ENCODE measurements at places on chromosomes 6 and 20.

DNA sequence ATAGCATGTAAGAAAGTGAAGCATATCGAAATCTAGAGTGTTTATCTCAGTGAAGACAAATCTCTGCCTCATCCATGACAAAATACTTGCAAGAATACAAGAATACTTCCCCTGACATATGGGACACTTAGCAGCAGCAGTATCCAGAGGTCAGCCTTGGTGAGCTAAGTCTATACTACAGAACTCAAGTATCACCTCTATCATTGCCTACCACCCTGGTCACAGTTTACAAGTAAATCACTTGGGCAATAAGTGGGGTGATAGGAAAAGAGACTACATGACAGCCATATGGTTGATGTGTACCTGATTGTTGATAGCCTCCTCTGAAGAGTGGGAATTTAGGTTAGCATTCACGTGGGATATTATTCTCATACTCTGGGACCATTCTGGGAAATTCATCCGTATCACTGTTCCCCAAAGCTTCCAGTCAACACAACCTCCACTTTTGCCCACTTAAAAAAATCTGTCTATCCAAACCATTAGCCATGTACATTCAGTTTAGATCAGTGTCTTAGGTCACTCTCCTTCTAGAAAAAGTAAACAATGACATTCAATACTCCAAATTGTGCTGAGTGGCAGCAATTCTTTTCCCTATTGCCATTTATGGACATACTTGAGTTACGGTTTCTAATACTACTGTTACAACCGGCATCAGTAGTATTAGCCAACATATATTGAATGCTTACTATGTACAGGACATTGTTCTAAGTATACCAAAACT, 118.2 kb upstream of the PRSS16 start:
- DNase-seq: no peak
- no peaks in the 10 kb centered on the region for H3K36me3 ChIP-seq
- no peak overlapping the region for H3K27ac ChIP-seq
- no peaks in the 10 kb centered on the region for H3K27me3 ChIP-seq

DNA sequence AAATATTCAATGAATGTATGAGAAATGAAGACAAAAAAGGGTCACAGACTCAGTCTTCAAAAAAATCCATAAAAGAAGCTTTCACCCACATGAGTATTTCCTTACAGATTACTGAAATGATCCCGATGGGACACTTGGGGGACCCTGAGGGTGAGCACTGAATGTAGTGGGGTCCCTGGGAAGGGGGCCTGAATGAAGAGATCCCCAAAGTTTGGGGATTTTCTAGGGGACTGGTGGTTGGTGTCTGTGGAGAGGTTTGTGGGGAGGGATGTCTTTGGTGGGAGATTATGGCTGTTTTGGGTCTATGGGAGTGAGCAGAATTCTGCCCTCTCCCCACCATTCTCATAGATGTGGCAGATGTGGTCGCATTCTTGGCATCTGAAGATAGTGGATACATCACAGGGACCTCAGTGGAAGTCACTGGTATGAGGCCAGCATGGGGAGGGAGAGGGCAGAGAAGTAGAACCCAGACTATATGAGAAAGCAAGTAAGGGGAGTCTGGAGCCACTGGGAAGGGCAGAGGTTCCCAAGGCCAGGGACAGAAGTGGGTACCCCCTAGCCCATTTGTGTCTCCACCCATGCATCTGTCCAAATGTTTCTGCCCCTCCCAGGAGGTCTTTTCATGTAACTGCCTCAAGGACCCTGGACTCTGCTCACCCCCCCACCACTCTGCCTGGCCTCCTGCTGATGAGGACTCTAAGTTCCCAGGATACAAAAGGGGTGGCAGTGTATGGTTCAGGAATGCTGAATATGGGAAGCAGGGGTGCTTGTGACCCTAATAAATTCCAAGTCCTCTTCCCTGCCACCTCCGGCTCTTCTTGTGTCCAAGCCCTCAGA, 1.8 kb downstream of the HSD17B8 start:
- DNase-seq: no peak
- H3K27ac ChIP-seq: peak overlapping the region; percentile 95
- H3K36me3 ChIP-seq: peaks cover 46% of the 10 kb centered on the region
- peaks cover 68% of the 10 kb centered on the region for H3K4me1 ChIP-seq

GRCh38 chr6:126888727-126889725, 229.4 kb upstream of the RSPO3 start:
- no peak for DNase-seq
- H3K4me3 ChIP-seq: no peak overlapping the region
- no peaks in the 10 kb centered on the region for H3K36me3 ChIP-seq
- H3K4me1 ChIP-seq: no peaks in the 10 kb centered on the region
- H3K27ac ChIP-seq: no peak overlapping the region

GRCh38 chr6:111382476-111383294, 100.3 kb downstream of the REV3L start:
- H3K36me3 ChIP-seq: peaks cover 29% of the 10 kb centered on the region
- no peaks in the 10 kb centered on the region for H3K4me1 ChIP-seq
- DNase-seq: no peak
- peak overlapping the region; percentile 22 for H3K27ac ChIP-seq

- H3K27ac ChIP-seq: no peak overlapping the region
- peaks cover 37% of the 10 kb centered on the region for H3K36me3 ChIP-seq
- no peak for DNase-seq
- no peaks in the 10 kb centered on the region for H3K27me3 ChIP-seq
Measured at GRCh38 chr20:36614781-36615557, 9.4 kb downstream of the RAB5IF start.

DNA sequence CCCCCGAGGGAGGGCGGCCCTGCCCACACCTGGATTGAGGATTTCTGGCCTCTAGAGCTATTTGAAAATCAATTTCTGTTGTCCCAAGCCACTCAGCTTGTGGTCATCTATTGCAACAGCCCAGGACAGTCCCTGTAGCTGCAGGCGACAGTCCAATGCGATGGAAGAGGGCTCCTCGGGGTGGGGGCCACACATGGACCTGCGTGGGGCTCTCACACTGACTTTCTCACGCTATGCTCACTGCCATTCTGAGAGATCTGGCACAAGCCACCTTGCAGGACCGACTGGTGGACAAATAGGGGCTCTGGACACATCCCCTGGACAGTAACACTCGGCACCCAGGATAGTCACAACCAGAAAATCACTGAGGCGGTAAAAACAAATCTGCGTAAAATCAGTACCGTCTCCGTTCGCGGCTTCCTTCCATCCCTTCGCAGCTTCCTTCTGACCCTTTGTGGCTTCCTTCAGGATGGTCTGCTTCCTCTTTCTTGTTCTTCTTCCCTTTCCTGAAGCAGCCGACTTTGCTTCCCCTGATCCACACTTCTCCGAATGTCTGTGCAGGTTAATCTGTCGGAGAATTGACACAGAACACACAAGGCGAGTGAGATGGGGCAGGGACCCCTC, 21.8 kb downstream of the CTCFL start:
- H3K36me3 ChIP-seq: no peaks in the 10 kb centered on the region
- H3K27me3 ChIP-seq: peaks cover 35% of the 10 kb centered on the region
- H3K4me1 ChIP-seq: peaks cover 11% of the 10 kb centered on the region
- no peak overlapping the region for H3K27ac ChIP-seq
- H3K4me3 ChIP-seq: no peak overlapping the region

GRCh38 chr6:3355358-3356055, 96.8 kb downstream of the PSMG4 start:
- peak overlapping the region; percentile 72 for H3K4me3 ChIP-seq
- H3K27ac ChIP-seq: peak overlapping the region; percentile 85
- H3K36me3 ChIP-seq: no peaks in the 10 kb centered on the region
- peaks cover 2% of the 10 kb centered on the region for H3K27me3 ChIP-seq

GRCh38 chr20:34062570-34063482, 49.2 kb downstream of the EIF2S2 start:
- peak overlapping the region; percentile 50 for H3K27ac ChIP-seq
- no peak for DNase-seq
- no peak overlapping the region for H3K4me3 ChIP-seq
- H3K36me3 ChIP-seq: peaks cover 5% of the 10 kb centered on the region
- peaks cover 39% of the 10 kb centered on the region for H3K4me1 ChIP-seq

- H3K4me1 ChIP-seq: peaks cover 44% of the 10 kb centered on the region
- no peaks in the 10 kb centered on the region for H3K36me3 ChIP-seq
- H3K4me3 ChIP-seq: peak overlapping the region; percentile 76
- no peak for DNase-seq
- no peak overlapping the region for H3K27ac ChIP-seq
- no peaks in the 10 kb centered on the region for H3K27me3 ChIP-seq
Measured at GRCh38 chr6:27758491-27758890, 153.7 kb downstream of the OR2B2 start.

- H3K36me3 ChIP-seq: no peaks in the 10 kb centered on the region
- peaks cover 2% of the 10 kb centered on the region for H3K4me1 ChIP-seq
- H3K27ac ChIP-seq: no peak overlapping the region
- H3K27me3 ChIP-seq: peaks cover 45% of the 10 kb centered on the region
- no peak for DNase-seq
- no peak overlapping the region for H3K4me3 ChIP-seq
Measured at GRCh38 chr20:19756761-19757486, 1.1 kb upstream of the RIN2 start.

DNA sequence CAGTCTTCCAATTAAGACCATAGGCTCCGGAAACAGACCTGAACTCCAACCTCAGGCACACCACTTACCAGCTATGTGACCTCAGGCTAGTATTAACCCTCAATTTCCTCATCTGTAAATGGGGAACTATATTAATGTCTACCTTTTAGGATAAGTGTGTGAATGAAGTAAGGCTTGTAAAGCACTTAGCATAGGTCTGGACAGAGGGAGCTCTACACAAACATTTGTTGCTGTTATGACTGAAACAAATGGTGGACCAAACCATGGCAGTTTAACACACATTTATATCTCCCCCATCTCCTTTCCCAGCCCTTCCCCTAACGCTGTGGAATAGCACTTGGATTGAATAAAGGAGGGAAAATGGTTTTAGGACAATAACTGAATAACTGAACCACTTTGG, 48.7 kb downstream of the TSHZ2 start:
- H3K36me3 ChIP-seq: peaks cover 5% of the 10 kb centered on the region
- H3K27ac ChIP-seq: no peak overlapping the region
- peaks cover 1% of the 10 kb centered on the region for H3K27me3 ChIP-seq
- DNase-seq: no peak
- no peak overlapping the region for H3K4me3 ChIP-seq
- peaks cover 35% of the 10 kb centered on the region for H3K4me1 ChIP-seq

- H3K27ac ChIP-seq: no peak overlapping the region
- no peaks in the 10 kb centered on the region for H3K4me1 ChIP-seq
- H3K36me3 ChIP-seq: no peaks in the 10 kb centered on the region
- DNase-seq: no peak
- H3K4me3 ChIP-seq: no peak overlapping the region
Measured at GRCh38 chr6:115078555-115078954, 735.7 kb upstream of the HS3ST5 start.

DNA sequence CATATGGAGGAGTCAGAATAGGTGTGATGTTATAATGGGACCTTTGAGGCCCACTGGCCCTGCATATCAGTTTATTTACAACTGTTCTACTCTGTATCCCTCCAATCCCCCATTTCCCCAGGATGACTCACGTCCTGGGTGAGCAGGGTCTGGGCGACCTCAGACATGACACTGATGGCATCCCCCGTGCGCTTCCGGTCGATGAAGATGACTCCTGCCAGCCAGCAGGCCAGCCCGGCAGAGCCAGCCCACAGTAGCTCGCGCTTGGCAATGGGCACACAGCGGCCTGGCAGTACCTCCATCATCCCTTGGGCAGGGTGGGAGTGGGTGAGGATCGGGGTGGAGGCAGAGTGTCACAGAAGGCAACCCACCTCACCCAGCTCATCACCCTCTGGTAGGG, 5.6 kb downstream of the AGPAT1 start:
- no peak for DNase-seq
- H3K4me3 ChIP-seq: no peak overlapping the region
- no peaks in the 10 kb centered on the region for H3K27me3 ChIP-seq
- H3K27ac ChIP-seq: peak overlapping the region; percentile 20
- H3K36me3 ChIP-seq: peaks cover 15% of the 10 kb centered on the region

DNA sequence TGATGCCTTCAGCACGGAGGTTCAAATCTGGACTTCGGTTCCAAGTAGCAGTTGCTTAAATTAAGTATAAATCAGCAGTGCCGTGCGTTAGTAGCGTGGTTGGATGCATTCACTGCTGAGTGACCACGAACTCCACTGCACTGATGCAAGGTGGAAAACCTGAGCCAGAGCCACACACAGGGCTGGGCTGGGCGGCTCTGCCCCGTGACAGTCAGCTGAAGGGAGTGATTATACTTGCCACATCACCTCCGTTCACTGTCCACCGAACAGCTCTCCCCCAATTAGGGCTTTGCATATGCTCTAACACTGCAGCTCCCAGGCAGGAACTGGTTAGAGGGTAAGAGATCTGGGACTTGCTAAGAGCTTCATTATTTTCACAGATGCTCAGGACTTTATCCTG, 22.2 kb downstream of the PPP1R3G start:
- no peaks in the 10 kb centered on the region for H3K4me1 ChIP-seq
- no peaks in the 10 kb centered on the region for H3K27me3 ChIP-seq
- H3K4me3 ChIP-seq: no peak overlapping the region
- no peak overlapping the region for H3K27ac ChIP-seq

DNA sequence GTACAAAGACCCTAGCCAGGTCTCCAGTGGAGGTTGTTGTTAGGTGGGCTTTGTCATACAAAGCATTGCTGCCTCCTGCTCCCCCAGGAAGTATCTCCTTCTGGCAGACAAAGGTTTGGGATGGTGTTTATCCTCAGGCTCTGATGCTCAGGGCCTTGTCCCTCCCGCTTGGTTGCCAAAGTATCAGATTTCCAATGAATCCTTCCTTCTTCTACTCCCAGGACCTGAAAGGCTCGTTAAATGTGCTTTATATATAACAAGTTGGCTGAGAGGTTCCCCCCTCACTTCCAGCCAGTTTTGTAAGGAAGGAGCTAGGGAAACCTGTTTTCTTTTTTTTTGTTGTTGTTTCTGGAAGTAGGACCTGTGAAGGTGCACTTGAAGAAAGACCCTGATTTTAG, 14.4 kb downstream of the PTK7 start:
- no peaks in the 10 kb centered on the region for H3K27me3 ChIP-seq
- H3K4me1 ChIP-seq: peaks cover 18% of the 10 kb centered on the region
- H3K4me3 ChIP-seq: no peak overlapping the region
- DNase-seq: no peak

- no peaks in the 10 kb centered on the region for H3K36me3 ChIP-seq
- no peak for DNase-seq
Measured at GRCh38 chr20:63331741-63332400, 29.3 kb downstream of the CHRNA4 start.

DNA sequence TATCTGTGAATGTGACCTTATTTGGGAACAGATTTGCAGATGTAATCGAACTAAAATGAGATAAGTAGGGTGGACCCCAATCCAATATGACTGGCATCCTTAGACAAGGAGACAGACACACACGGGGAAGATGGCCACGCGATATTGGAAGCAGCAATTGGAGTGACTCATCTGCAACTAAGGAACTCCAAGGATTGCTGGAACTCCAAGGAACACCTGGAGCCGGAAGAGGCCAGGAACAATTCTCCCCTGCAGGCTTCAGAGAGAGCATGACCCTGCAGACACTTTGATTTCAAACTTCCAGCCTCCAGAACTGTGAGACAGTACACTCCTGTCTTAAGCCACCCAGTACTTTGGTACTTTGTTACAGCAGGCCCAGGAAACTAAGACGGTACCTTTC, 19.5 kb upstream of the CNKSR3 start:
- no peak overlapping the region for H3K27ac ChIP-seq
- no peaks in the 10 kb centered on the region for H3K36me3 ChIP-seq
- H3K4me3 ChIP-seq: no peak overlapping the region
- no peak for DNase-seq
- no peaks in the 10 kb centered on the region for H3K27me3 ChIP-seq
- H3K4me1 ChIP-seq: no peaks in the 10 kb centered on the region

Data from activated naive CD8-positive, alpha-beta T cell treated with anti-CD3 and anti-CD28 coated beads, Interleukin-2, amount 50 U/mL, for 24 hours (primary cell).